Chondrocyte (in vitro differentiated cells): ENCODE measurements at places on chromosomes 2 and 18.

DNA sequence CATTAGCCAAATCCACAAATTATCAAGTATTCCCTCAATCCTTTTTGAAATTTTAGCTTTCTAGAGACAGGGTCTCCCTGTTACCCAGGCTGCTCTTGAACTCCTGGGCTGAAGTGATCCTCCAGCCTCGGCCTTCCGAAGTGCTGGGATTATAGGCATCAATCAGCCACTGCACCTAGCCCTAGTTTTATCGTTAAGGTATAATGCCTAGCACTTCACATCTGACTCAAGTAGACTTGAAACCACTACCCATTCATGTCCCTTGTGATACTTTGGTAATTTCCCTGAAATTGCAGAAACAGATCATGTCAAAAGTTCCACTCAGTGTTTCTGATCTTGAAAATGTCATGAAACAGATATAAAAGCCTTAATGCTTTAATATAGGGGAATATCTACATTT, 26.3 kb downstream of the MEX3C start:
- no peak overlapping the region for H3K4me3 ChIP-seq
- H3K4me1 ChIP-seq, result peaks cover 5% of the 10 kb centered on the region
- H3K36me3 ChIP-seq, result peaks cover 6% of the 10 kb centered on the region

DNA sequence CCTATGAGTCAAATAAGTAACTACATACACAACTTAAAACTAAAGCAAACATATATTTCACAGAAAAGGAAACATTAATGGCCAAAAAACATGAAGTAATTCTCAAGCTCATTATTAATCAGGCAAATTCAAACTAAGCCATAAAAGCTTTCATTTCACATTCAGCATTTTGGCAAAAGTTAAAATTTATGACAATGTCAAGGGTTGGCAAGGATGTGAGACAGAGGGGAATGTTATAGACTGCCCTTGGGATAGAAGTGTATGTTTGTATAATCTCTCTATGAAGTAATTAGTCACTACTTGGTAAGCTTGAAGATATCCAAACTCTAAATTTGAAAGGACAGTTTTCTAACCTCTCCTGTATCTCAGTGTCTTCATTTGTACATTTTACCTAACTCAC, 539.4 kb downstream of the RIT2 start:
- DNase-seq, result no peak
- no peak overlapping the region for H3K27ac ChIP-seq
- H3K36me3 ChIP-seq, result no peaks in the 10 kb centered on the region
- H3K4me3 ChIP-seq, result no peak overlapping the region
- peaks cover 1% of the 10 kb centered on the region for H3K27me3 ChIP-seq

GRCh38 chr2:98483257-98483861, 38.7 kb downstream of the INPP4A start:
- peak; percentile 6 for DNase-seq
- H3K36me3 ChIP-seq, result no peaks in the 10 kb centered on the region
- H3K4me3 ChIP-seq, result no peak overlapping the region
- no peak overlapping the region for H3K27ac ChIP-seq
- no peaks in the 10 kb centered on the region for H3K27me3 ChIP-seq

GRCh38 chr18:51229328-51229727, 31.8 kb upstream of the MEX3C start:
- H3K4me1 ChIP-seq, result peaks cover 3% of the 10 kb centered on the region
- DNase-seq, result no peak
- H3K36me3 ChIP-seq, result no peaks in the 10 kb centered on the region
- H3K27ac ChIP-seq, result no peak overlapping the region
- H3K27me3 ChIP-seq, result no peaks in the 10 kb centered on the region

DNA sequence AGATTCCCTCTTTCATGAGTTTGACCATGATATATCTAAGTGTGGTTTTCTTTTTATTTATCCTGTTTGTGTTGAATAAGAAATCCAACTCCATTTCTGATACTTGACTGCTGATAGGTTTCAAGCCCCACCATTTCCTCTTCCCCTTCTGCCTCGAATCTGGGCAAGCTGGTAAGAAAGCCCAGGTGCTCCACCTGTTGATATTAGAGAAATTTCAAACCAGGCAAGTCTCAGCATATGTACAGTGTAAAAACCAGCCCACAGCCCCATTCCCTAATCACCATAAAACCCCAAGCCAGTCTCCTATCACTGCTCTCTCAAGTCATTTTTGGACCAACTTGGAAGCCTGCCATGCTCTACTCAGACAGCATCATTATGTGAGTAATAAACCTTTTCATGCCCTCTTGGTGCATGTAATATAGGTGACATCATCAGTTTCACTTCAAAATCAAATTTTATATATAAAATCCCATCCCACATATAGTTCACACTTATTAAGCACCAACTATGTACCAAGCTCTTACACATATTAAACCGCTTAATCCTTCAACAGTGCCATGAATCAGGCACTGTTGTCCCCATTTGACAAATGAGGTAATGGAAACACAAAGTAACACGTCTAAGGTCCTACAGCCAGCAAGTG, 46.6 kb downstream of the SMAD2 start:
- DNase-seq, result no peak
- H3K27me3 ChIP-seq, result no peaks in the 10 kb centered on the region
- no peak overlapping the region for H3K4me3 ChIP-seq
- peaks cover 36% of the 10 kb centered on the region for H3K4me1 ChIP-seq
- peaks cover 16% of the 10 kb centered on the region for H3K36me3 ChIP-seq
- no peak overlapping the region for H3K27ac ChIP-seq

DNA sequence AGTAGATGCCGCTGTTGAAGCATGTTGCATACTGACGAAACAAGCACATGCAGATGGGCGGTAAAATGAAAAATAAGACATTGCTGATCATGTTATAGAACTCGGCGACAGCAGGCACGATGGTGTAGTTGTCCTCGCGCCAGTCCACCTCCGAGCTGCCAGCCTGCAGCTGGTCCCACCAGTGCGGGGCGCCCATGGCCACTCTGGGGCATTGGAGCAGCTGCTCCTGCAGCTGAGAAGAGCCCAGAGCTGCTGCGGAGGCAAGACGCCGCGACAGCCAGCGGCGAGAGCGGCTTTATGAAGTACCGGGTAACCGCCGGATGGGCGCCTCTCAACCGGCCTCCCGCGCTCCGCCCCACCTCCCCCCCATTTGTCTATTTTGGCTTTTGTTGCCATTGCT, 32.6 kb upstream of the ADAM23 start:
- peaks cover 11% of the 10 kb centered on the region for H3K27me3 ChIP-seq
- no peak overlapping the region for H3K4me3 ChIP-seq
- no peak overlapping the region for H3K27ac ChIP-seq

GRCh38 chr2:118386641-118387302, 298.5 kb downstream of the INSIG2 start:
- peaks cover 4% of the 10 kb centered on the region for H3K4me1 ChIP-seq
- H3K27ac ChIP-seq, result no peak overlapping the region
- H3K4me3 ChIP-seq, result no peak overlapping the region
- H3K36me3 ChIP-seq, result no peaks in the 10 kb centered on the region

GRCh38 chr2:44772669-44773378, 168.7 kb upstream of the SIX3 start:
- H3K36me3 ChIP-seq, result peaks cover 5% of the 10 kb centered on the region
- no peak for DNase-seq
- no peak overlapping the region for H3K27ac ChIP-seq
- peaks cover 16% of the 10 kb centered on the region for H3K4me1 ChIP-seq
- H3K27me3 ChIP-seq, result peaks cover 21% of the 10 kb centered on the region

DNA sequence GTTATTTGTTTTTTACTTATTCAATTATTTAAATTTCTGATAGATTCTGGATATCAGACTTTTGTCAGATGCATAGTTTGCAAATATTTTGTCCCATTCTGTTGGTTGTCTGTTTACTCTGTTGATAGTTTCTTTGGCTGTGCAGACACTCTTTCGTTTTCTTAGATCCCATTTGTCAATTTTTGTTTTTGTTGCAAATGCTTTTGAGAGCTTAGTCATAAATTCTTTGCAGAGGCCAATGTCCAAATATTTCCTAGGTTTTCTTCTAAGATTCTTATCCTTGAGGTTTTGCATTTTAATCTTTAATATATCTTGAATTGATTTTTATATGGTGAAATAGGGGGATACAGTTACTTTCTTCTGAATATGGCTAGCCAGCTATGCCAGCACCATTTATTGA, 112.7 kb upstream of the SESTD1 start:
- H3K27ac ChIP-seq, result no peak overlapping the region
- no peak overlapping the region for H3K4me3 ChIP-seq
- no peaks in the 10 kb centered on the region for H3K36me3 ChIP-seq
- H3K4me1 ChIP-seq, result peaks cover 10% of the 10 kb centered on the region
- no peak for DNase-seq

GRCh38 chr18:44881461-44882162, 200.9 kb downstream of the SETBP1 start:
- no peak overlapping the region for H3K27ac ChIP-seq
- peaks cover 5% of the 10 kb centered on the region for H3K36me3 ChIP-seq
- no peaks in the 10 kb centered on the region for H3K27me3 ChIP-seq
- H3K4me3 ChIP-seq, result no peak overlapping the region
- no peaks in the 10 kb centered on the region for H3K4me1 ChIP-seq

- no peak overlapping the region for H3K27ac ChIP-seq
- H3K4me1 ChIP-seq, result no peaks in the 10 kb centered on the region
- H3K27me3 ChIP-seq, result peaks cover 6% of the 10 kb centered on the region
- H3K4me3 ChIP-seq, result no peak overlapping the region
- DNase-seq, result no peak
Measured at GRCh38 chr2:165193178-165193777, 10.6 kb downstream of the SCN3A start.

GRCh38 chr2:157182204-157182709, 75.2 kb upstream of the GALNT5 start:
- H3K36me3 ChIP-seq, result no peaks in the 10 kb centered on the region
- peaks cover 11% of the 10 kb centered on the region for H3K4me1 ChIP-seq
- no peak overlapping the region for H3K4me3 ChIP-seq
- H3K27me3 ChIP-seq, result no peaks in the 10 kb centered on the region

GRCh38 chr2:185147361-185147760, 549.0 kb downstream of the ZNF804A start:
- no peak for DNase-seq
- H3K4me3 ChIP-seq, result no peak overlapping the region
- H3K27me3 ChIP-seq, result peaks cover 2% of the 10 kb centered on the region
- H3K36me3 ChIP-seq, result no peaks in the 10 kb centered on the region
- H3K4me1 ChIP-seq, result no peaks in the 10 kb centered on the region

DNA sequence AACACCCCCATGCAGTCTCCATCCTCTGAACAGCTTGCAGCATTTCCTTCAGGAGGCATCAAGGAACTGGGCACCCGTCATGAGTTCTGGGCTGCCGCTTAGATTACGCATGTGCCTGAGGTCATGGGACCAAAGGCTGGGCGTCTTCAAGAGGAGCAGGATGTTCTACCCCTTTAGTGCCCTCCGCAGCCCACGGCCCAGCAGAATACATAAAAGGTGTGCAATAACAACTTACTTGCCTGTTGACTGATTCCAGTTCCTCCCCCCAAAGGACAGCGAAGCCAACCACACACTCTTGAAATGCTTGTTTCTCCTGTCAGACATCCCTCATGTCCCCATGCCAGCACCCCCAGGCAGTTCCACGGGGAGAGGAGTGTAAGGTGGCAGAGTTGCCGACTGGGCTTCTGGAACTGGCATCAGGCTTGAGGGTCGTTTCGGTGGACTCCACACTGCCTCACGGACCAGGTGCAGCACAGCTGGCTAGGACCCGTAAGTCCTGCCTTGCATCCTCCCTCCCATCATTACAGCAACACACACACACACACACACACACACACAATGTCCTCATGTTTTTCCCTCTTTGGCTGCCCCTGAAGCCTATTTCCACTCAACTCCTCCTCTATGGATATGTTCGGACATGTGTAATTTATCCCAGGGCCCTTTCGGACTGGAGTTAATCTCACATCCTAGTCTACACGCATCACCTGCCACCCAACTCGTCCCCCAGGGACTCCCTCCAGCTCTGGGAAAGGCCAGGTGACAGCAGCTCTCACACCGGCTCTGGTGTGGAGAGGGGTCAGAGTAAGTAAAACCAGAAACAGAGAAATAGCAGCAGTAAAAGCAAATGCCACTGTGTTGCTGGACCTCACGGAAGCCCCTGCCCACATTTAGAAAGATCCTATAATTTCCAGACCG, 200.7 kb downstream of the BCL11A start:
- no peak overlapping the region for H3K27ac ChIP-seq
- no peaks in the 10 kb centered on the region for H3K4me1 ChIP-seq
- no peak for DNase-seq
- no peaks in the 10 kb centered on the region for H3K36me3 ChIP-seq

- no peaks in the 10 kb centered on the region for H3K27me3 ChIP-seq
- peaks cover 9% of the 10 kb centered on the region for H3K36me3 ChIP-seq
- H3K4me3 ChIP-seq, result no peak overlapping the region
- no peaks in the 10 kb centered on the region for H3K4me1 ChIP-seq
Measured at GRCh38 chr2:112020561-112020960, 34.5 kb upstream of the TMEM87B start.

- H3K36me3 ChIP-seq, result no peaks in the 10 kb centered on the region
Measured at GRCh38 chr18:35862119-35862640, 110.3 kb upstream of the RMP24 start.

- no peak overlapping the region for H3K4me3 ChIP-seq
- no peaks in the 10 kb centered on the region for H3K4me1 ChIP-seq
- no peaks in the 10 kb centered on the region for H3K36me3 ChIP-seq
Measured at GRCh38 chr2:239804161-239805042, 220.7 kb downstream of the NDUFA10 start.

GRCh38 chr2:2849464-2850217, 518.6 kb upstream of the MYT1L start:
- H3K36me3 ChIP-seq, result no peaks in the 10 kb centered on the region
- H3K4me1 ChIP-seq, result peaks cover 2% of the 10 kb centered on the region
- no peak overlapping the region for H3K27ac ChIP-seq
- H3K4me3 ChIP-seq, result no peak overlapping the region

- H3K27ac ChIP-seq, result peak overlapping the region; percentile 29
- H3K36me3 ChIP-seq, result no peaks in the 10 kb centered on the region
- no peak for DNase-seq
- peaks cover 7% of the 10 kb centered on the region for H3K4me1 ChIP-seq
- no peaks in the 10 kb centered on the region for H3K27me3 ChIP-seq
Measured at GRCh38 chr2:43210467-43211303, 15.7 kb downstream of the ZFP36L2 start.

DNA sequence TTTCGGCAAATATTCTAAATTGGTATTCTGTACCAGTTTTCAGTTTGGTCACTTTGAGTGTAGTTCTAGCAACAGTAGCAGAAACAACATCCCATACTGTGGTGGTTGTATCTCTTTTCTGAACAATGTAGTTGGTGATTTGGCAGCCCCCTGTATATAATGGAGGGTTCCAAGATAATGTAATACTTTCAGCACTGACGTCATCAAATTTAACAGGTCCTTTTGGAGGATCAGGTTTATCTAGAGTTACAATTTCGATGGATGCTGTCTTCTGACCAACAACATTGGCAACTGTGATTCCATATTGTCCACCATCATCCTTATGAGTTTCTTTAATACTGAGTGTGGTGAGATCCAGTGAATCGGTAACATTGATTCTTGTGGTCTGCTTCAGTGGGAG, 88.0 kb downstream of the PLEKHA3 start:
- no peak overlapping the region for H3K27ac ChIP-seq
- H3K4me1 ChIP-seq, result no peaks in the 10 kb centered on the region
- peaks cover 38% of the 10 kb centered on the region for H3K36me3 ChIP-seq
- DNase-seq, result no peak
- H3K4me3 ChIP-seq, result no peak overlapping the region
- H3K27me3 ChIP-seq, result no peaks in the 10 kb centered on the region

GRCh38 chr2:141062443-141062842, 1068.4 kb downstream of the LRP1B start:
- no peaks in the 10 kb centered on the region for H3K36me3 ChIP-seq
- no peak for DNase-seq
- H3K27ac ChIP-seq, result no peak overlapping the region
- H3K4me3 ChIP-seq, result no peak overlapping the region
- no peaks in the 10 kb centered on the region for H3K4me1 ChIP-seq

GRCh38 chr2:3453190-3453999, 65.9 kb downstream of the ADI1 start:
- H3K4me1 ChIP-seq, result no peaks in the 10 kb centered on the region
- peaks cover 24% of the 10 kb centered on the region for H3K36me3 ChIP-seq
- H3K27ac ChIP-seq, result no peak overlapping the region
- H3K4me3 ChIP-seq, result no peak overlapping the region

GRCh38 chr2:195410074-195410671, 246.9 kb upstream of the SLC39A10 start:
- H3K27ac ChIP-seq, result no peak overlapping the region
- no peak for DNase-seq
- H3K27me3 ChIP-seq, result no peaks in the 10 kb centered on the region
